ENCODE measurements at places on chromosomes 4 and X.

- no peak for DNase-seq
Observed at GRCh38 chrX:20333672-20334071, 67.0 kb upstream of the RPS6KA3 start.

DNA sequence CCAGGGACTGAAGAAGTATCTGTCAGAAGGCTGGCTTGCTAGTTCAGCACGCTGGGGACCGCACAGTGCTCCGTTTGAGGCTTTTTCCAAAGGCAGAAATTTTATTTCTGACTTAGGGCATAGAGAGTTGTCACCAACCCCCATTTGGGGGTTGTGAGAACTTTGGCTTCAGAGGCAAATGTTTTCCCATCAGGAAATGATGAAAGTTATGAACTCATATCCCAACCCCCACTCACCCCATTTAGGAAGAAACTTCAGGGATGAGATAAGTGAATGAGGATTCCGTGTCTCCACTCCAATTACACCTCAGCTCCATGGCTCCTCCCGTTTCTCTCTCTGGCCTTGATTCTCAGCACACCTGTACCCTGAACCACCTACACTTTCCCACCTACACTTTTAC lies 4.3 kb upstream of the WDR13 start:
- DNase-seq: no peak

DNA sequence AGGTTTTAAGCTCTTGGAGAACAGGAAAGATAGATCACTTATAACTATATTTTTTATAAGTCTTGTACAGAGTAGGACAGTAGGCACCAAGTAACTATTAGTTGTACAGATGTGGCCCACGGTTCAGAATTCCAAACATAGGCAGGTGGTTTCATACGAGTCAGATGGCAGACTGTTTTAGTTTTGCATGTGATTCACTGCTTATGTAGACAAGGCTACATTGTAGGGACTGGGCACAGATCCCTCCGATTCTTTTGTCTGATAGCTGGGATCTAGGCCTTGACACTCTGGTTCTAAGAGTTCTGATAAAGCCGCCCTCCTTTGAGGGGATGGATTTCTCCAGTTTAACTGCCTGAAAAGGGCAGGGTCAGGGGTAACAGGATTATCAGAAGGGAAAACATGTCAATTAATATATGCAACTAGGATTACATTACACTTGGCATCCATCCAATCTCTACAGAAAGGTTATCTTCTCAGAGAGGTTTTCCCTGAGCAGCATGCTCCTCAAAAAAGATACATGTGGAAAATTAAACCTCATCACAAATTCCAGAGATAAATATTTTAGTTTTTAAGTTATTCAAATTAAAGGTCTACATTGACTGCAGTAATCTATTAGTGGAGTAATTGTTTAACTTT lies 87.8 kb downstream of the SPRY1 start:
- no peak for DNase-seq

- DNase-seq: no peak
Observed at GRCh38 chr4:160299177-160299576, 1196.3 kb downstream of the RAPGEF2 start.

- DNase-seq: no peak
Observed at GRCh38 chr4:102809691-102810090, 17.7 kb downstream of the UBE2D3 start.

GRCh38 chr4:98706935-98707334 lies 48.5 kb upstream of the TSPAN5 start:
- no peak for DNase-seq

- no peak for DNase-seq
Observed at GRCh38 chr4:82792912-82793649, 5.5 kb downstream of the SCD5 start.

DNA sequence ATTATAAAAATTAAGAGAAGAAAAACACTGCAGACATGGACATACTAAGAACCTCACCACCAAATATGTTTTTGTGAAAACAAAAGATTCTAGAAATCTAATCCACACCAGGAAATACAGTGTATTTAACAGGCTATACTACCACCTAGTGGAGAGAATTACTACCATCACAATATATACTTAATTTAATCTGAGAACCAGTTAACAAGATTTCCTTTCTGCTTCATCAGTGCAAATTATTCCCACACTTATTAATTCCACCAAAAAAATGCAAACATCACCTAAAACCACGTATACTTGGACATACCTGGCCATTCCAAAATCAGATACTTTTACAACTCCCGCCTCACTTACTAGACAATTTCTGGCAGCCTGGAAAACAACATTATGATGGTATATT lies 7.0 kb upstream of the TXK start:
- DNase-seq: no peak

GRCh38 chrX:39453889-39454621 lies 643.7 kb downstream of the BCOR start:
- no peak for DNase-seq

DNA sequence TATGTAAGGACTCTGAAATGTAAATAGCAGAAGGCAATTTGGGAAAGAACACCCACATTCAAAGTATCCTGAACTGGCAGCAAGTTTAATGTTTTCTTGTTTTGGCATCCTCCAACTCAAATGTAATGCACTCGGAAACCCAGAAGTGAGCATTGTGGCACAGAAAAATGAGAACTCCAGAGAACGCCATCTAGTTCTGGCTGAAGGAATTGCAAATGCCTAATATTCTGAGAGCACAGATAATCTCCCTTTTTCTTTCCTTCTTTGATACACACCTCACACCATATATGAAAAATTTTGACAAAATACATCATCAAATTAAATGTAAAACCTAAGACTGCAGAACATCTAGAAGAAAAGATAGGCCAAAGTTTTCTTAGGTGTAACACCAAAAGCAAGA lies 52.1 kb downstream of the PWWP3B start:
- no peak for DNase-seq

- no peak for DNase-seq
Observed at GRCh38 chr4:150217192-150217591, 138.9 kb downstream of the DCLK2 start.

DNA sequence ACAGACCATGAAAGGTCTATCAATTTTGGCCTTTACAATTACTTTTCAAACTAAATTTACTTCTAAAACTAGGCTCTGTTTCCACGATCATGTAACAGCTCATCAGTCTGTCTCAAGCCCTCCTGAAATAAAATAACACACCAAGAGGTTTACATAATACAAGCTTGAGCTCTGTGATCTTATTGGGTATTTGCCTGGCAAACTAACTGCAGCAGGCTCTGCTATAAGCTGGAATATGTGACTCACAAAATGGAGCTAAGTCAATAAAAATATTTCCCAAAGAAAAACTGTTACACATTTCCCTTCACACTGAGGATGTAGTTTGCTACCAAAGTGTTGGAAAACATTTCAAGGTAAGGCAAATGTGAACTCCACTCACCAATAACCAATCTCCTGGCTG lies 94.7 kb upstream of the GPM6B start:
- DNase-seq: no peak
